Panc1 (cell line): ENCODE measurements at places on chromosomes 4 and X. TPM values are rescaled to one million over a fixed set of nuclear protein-coding genes. Genes with fewer than 3 reads are reported as not detected.

DNA sequence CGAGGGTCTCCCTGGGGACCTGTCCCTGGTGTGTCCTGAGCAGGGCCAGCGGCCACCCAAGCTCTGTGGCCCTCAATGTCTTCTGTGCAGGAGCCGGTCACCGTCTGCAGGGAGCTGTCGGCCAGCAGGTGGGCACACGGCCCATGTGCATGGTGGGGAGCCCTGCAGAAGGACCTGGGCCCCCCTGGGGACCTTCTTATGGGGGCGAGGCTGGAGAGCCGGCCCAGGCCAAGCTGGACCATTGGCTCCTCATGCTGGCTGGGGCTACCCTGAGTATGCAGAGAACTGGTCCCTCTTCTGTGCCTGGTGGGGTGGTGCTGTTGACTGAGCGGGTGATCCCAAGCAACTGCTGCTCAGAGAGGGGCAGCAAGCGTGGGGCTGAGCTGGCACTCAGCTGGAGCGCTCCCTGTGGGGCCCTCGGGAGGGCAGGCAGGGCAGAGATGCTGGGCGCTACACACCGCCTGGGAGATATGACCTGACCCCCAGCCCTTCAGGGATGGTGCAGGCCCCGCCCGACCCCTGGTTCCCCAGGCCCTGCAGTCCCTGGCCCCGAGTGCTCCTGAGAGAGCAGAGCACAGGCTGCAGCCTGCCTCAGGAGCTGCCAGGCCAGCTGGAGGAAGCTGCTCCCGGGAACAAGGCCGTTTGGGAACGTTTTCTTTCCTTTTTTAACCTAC lies 14.8 kb downstream of the NAT8L start:
- no peak for DNase-seq

DNA sequence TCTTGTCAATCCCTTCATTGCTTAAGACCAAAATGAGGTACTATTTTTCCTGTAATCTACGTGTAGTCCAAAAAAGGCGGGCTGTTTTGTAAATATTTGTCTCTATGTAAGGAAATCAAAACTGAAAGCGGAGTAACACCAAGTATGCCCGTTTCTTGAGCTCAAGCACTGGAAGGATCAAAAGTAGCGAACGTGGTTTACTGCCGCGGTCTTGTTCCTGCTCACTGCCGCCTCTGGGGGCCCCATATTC lies 71.5 kb downstream of the AFF1 start:
- DNase-seq: no peak

DNA sequence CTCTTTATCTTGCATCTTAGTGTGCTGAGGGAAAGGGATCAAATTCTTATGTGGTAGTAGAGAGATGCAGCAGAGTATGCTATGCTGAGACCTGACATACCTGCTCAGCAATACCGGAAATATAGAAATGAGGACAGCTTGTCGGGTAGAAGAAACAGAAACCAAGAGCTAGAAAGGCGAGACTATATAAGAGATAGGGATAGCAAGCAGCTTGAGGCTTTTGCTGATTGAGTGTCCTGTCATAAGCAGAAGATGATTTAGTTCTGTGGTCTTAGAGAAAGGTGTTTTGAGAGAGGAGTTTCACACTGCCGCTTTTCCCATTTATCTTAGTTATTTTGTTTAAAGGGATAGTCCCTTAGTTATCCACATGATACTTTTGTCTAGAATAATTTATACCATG lies 31.7 kb downstream of the USP9X start:
- DNase-seq: no peak

DNA sequence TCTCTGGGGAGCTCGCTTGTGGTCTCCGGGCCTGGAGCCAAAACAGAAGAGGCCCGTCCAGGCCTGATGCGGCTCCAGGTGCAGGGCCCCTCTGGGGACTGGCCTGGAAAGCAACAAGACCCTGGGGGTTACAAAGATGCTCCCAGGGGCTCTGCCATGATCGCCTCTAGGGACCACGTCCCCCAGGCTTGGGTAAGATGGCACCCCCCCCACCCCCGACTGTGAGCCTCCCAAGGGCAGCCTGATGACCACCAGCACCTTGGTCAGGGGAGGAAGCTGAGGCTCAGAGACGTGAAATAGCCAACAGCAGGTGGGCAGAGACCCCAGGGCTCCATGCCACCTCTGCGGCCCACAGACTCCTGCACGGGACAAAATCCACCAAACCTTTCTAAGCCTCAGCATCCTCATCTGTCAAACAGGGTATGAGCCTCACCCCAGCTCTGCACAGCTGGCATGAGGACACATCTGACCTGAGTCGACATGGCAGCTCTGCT lies 25.4 kb downstream of the C4orf50 start:
- DNase-seq: no peak

DNA sequence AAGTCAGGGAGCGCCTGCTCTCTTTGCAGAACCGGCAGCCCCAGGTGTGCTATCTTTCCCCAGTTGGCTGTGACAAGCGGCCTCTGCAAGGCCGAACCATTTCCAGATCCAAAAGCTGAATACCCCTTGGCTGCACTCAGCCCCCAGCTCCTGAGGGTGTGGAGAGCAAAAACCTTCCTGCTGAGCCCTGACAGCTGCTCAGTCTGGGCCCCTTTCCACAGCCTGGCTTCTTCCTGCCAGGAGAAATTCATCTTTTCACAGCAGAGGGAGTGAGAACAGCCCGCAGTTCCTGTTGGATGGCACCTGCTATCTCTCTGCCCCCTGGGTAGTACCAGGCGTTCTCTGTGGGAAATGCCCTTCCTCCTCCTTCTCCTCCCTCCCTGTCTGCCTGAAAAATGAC lies 78.4 kb downstream of the DRD5 start:
- no peak for DNase-seq

- no peak for DNase-seq
These were observed 4.3 kb downstream of the PGRMC1 start for GRCh38 chrX:119240356-119240755.

GRCh38 chr4:137754652-137755471 lies 222.6 kb upstream of the PCDH18 start:
- DNase-seq: no peak

SSX5 gene
- not detected for total RNA-seq

PRKG2 gene
- total RNA-seq: 0.59 TPM

SCRG1 gene
- not detected for total RNA-seq
